NCI-H2227 treated with DMSO at 0.1 percent for 48 hours (cell line): ENCODE measurements at places on chromosomes 1 and 21.

DNA sequence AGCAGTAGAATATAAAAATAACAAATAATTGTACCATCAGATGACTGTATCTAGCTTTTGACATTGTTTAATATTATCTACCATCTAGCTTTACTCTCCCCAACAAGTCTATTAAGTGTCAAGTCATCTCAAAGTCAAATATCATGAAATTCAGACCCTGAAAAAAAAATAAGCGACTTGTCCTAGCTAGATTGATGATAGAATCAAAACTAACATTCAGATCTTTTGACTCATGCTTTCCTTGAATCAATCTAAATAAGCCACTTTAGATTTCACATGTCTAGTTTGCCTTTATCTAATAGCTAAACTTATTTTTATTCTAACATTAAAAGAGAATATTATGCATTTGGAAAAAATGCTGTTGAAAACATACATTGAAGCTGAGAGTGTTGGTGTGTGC is 35.4 kb downstream of the CRB1 start:
- DNase-seq, result no peak

DNA sequence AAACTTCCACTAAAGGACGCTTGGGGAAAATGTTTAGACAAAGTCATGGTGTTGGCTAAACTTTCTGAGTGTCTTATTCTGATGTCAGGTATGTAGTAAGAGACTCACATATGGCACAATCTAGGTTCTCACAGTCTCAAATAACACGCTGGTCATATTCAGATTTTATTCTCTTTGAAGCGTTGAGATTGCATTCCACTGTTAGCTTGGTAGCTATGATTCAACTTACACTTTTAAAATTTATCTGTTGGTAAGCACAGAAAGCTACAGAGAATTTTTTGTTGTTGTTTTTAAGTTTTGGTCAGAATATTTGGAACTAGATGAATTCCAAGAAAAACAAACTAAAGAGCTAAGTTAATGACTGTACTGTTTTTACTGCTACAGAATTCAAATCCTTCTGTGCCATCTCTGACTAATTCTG is 126.7 kb downstream of the PRRX1 start:
- no peak for DNase-seq

DNA sequence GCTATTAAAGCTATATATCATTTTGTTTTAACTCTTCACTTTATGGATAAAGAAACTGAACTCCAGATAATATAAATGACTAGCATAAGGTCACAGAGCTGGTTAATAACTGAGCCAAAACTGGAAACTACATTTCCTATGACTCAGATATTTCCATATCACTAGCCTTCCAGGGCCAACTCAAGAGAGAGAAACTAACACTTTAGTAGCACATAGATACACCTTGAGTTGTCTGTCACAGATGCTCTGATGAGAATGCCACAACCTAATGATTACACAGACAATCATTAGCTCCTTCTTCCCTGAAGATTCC is 40.7 kb downstream of the NME7 start:
- DNase-seq, result no peak

DNA sequence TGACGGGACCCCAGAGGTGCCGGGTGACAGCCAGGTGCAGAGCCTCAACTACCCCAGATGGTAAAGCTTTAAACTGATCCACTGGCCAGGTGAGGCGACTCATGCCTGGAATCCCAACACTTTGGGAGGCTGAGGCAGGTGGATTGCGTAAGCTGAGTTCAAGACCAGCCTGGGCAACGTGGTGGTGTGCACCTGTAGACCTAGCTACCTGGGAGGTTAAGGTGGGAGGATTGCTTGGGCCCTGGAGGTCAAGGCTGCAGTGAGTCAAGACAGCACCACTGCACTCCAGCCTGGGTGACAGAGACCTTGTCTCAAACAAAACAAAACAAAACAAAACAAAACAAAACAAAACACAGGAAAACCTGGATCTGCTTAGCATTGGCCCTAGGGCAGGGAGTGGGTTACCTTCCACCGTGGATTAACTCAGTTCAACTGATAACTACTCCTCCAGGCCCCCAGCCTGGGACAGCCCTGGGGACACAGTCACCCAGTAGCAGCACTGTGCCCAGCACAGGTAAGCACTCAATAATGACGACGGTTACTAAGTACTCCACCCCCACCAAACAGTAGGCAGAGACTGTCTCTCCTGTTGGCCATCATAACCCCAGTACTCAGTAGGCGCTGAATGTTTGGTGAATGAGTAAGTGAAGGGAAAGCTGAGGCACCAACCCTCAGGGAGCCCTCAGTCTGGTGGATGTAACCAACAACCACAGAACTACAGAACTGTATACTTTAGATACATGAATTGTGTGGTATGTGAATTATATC is 21.6 kb downstream of the SLC66A1 start:
- DNase-seq, result no peak

GRCh38 chr1:2179283-2180013 is 15.1 kb downstream of the FAAP20 start:
- no peak for DNase-seq

DNA sequence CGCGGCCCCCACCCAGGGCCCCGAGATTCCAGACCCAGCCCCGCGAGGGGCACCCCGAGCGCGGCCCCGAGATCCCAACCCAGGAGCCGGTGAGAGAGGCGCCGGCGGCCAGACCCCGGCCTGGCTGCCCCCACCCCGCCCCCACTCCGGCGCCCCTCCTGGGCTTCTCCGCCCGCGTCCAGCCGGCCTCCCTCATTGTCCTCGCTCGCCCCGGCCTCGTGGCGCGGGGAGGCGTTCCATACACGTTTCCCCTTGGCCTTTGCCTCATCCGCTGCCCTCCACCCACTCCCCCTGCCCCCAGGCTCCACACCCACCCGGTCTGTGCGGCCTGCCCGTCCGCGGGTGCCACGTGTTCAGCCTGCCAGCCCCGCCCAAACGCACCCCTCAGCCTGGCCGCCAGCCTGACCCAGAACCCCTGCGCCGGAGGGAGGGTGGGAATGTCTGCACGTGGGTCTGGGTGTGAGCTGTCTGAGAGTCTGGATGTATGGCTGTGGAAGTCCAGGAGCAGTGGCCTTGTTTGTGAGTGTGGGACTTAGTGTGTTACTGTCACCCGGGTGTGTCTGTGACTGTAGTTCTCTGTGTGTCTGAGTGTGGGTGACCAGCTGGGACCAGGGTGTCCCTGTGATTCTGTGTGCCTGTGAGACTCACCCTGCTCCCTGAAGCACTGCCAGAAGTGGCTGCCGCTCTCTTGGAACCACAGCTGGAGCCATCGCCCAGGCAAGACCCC is 681 bp downstream of the B4GALT2 start:
- DNase-seq, result no peak

GRCh38 chr1:5711956-5712645 is 280.1 kb downstream of the NPHP4 start:
- DNase-seq, result no peak
